ENCODE measurements at places on chromosomes 13 and 19.
A peak's percentile ranks its signal among the peaks of the same experiment; 100 is the strongest.

DNA sequence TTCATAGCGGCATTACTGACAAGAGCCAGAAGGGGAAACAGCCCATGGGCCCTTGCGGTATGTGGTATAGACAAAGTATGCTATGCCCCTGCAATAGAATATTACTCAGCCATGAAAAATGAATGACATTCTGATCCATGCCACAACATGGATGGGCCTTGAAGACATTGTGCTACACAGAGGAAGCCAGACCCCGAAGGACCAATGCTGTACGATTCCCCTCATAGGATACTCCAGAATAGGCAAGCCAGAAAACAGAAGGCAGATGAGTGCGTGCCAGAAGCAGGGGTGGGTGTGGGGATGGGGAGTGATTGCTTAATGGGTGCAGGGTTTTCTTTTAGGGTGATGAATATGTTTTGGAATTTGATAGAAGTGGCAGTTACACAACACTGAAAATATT is 342.0 kb downstream of the TEX29 start:
- no peak for DNase-seq

- no peak for DNase-seq
Observed at GRCh38 chr19:30812099-30812678, 440.0 kb downstream of the ZNF536 start.

DNA sequence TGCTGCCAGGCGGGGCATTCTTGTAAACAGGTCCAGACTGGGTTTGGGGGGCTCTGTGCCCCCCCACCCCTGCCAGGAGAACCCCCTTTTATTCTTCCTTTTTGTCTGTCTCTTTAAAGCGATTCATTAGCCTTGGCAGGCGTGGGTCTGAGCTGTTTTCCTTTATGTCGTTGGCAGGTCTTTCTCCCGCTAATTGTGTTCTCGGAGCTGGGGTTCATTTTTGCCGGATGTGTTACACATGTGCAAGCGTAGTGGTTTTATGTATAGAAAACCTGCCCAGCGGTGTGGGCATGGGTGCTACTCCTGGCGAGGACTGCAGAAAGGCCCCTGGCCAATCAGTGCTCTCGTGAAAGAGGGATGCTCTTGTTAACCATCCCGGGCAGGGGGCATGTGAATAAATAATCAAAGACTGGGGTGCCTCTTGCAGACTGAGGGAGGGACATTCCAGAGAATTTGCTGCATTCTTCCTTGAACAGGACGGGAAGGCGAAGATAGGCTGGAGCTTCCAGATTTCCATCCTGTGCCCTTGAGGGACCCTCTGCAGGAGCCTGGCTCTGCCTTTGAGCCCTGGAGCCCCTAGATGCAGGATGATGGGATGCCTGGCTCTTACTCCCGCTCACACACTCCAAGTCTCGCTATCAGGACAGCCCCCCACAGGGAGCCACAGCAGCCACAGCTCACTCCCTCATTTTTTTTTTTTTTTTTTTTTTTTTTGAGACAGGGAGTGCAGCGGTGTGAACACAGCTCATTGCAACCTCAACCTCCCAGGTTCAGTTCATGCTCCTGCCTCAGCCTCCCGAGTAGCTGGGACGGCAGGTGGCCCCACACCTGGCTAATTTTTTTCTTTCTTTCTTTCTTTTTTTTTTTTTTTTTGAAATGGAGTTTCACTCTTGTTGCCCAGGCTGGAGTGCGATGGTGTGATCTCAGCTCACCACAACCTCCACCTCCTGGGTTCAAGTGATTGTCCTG is 14.1 kb downstream of the CARM1 start:
- DNase-seq: peak; percentile 48

DNA sequence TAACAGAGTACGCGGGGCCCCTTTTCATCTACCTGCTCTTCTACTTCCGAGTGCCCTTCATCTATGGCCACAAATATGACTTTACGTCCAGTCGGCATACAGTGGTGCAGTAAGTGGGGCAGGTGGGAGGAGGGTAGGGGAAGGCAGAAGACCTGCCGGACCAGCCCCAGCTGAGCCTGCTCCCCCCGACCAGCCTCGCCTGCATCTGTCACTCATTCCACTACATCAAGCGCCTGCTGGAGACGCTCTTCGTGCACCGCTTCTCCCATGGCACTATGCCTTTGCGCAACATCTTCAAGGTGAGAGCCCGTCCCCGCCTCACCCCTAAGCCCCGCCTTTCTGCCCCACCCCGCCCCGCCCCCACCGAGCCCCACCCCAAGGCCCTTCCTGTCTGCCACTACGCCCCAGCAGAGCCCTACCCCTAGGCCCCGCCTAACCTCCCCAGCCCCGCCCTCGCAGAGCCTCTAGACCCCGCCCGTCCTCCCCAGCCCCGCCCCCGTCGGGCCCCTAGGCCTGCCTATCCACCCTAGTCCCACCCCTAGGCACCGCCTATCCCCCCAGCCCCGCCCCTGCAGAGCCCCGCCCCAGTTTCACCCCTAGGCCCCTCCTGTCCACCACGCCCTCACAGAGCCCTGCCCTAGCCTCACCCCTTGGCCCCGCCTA is 7.7 kb downstream of the NDUFB7 start:
- DNase-seq: no peak

DNA sequence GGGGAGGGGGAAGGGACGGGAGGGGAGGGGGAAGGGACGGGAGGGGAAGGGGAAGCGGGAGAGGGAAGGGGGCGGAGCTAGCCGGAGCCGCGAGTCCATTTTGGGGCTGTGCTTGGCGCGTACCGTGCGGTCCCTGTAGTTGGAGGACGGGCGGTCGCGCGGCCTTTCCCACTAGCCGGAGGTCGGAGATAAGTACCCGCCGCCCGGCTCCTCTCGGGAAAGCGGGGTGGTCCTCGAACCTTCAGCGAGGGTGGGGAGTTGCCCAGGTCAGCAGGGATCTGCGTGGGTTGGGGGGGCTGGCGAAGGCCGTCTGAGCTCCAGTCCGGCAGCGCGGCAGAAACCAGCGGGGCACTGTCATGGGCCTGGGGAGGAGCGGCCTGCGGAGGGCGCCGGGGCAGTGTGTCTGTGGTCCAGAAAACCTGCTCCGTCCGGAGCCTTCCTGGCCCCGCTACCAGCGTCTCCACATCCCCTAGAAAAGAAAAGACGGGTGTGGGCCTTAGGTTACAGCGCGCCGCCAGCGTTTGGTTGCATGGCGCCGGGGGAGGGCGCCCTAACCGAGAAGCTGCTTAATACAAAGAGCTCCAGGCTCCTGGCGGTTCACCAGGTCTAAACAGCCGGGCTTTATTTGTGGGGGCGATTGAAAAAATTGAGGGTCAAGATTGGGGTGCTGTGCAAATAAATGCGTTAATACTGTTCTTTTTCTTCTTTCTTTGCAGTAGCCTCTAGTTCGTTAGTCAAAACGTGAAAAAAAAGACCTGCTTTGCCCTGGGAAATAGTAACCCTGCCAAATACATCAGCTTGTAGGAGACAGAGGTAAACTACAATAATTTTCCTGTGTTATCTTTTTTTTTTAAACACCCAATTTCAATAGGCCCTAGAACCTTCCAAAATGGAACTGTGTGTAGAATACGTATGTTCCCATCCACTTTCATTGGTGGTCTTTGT is at the start of gene TRIM13:
Gene TRIM13 (plus strand): TSS at position 92 of the 945 bp plus-strand sequence. CDS start 14,899 bp downstream, outside the sequence.
- peak; percentile 92 for DNase-seq

GRCh38 chr13:106530980-106531481 is 4.4 kb downstream of the EFNB2 start:
- DNase-seq: peak; percentile 48

- no peak for DNase-seq
Observed at GRCh38 chr19:14814982-14815652, 19.9 kb downstream of the OR7A5 start.

DNA sequence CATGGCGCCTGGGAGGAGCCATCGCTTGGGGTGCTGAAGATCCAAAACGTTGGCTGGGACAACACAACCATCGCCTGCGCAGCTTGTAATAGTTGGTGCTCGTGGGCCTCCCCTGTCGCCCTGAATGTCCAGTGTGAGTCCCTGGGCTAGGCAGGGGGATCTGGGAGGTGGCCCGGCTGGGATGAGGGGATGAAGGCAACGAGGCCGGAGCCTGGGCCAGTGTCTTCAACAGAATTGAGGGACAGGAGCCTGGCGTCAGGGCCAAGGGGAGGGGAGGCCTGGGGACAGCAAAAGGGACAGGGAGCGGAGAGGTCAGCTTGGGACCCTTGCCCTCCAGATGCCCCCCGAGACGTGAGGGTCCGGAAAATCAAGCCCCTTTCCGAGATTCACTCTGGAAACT is 6.7 kb upstream of the FFAR1 start:
- DNase-seq: no peak

GRCh38 chr13:19957320-19958154 is 990 bp upstream of the ZMYM2 start:
- peak; percentile 85 for DNase-seq

DNA sequence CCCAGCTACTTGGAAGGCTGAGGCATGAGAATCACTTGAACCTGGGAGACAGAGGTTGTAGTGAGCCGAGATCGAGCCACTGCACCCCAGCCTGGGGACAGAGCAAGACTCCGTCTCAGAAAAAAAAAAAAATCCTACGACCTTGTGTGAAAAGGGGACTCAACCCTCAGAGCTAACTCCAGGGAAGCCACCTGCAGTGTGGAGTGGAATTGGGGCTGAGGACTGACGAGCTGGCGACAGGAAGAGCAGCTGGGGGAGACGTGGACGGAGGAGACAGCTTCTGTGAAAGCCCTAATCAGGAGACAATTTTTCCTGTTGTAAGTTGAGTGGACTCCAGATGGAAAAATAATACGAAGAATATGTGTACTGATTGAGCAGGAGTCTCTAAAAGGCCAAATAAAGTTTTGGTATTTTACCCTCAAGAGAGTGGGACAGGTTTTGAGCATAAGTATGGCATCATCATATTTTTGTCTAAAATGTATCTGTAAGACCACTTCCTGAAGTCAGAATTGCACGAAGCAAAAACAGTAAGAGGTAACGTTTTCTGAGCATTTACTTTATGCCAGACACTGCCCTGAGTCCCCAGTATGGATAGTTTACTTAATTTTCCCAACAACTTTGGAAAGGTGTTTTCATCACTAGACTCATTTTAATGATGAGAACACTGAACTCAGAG is 12.0 kb upstream of the LAIR1 start:
- DNase-seq: no peak

GRCh38 chr13:51844862-51845573 is at the start of gene TMEM272:
Gene TMEM272 (minus strand): TSS chr13:51845177. CDS start chr13:51838530, 6,647 bp downstream.
- DNase-seq: peak; percentile 60

GRCh38 chr13:84433024-84433423 is 550.8 kb upstream of the SLITRK1 start:
- no peak for DNase-seq

DNA sequence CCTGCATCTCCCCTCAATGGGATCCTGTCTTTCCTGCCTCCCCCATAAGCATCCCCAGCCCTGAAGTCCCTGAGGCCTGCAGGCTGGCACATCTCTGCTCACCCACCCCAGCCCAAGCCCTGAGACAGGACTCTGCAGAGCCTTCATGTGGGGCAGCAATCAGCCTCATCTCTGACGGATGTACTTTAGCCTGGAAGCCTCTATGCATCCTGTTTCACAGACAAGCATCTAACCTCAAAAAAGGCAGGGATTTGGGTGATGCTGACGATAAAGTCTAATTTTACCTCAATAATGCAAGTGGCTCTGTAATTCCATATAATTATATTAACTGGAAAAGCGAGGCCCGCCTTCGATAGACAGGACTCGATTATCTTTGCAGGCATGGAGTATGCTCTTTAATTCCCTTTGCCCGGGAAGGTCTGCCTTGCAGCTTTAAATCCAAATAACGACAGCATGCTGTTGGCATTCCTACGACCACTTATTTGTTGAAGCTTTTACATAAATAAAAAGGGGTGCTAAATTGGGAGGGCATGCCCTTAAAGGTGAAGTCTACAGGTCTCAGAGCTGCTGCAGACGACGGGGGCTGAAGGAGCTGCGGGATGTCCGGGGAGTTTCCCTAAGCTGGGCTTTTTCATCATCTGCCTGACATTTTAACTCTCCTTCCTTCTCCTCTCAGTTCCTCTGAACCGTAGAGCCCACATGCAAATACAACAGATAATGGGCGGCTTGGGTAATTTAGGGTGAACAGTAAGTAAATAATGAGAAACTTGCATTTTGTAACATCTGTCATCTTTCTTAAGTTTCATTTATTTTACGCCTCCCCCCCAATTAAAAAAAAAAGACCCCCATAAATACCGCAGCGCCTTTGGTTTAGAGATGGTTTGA is 211.5 kb downstream of the URI1 start:
- DNase-seq: no peak

DNA sequence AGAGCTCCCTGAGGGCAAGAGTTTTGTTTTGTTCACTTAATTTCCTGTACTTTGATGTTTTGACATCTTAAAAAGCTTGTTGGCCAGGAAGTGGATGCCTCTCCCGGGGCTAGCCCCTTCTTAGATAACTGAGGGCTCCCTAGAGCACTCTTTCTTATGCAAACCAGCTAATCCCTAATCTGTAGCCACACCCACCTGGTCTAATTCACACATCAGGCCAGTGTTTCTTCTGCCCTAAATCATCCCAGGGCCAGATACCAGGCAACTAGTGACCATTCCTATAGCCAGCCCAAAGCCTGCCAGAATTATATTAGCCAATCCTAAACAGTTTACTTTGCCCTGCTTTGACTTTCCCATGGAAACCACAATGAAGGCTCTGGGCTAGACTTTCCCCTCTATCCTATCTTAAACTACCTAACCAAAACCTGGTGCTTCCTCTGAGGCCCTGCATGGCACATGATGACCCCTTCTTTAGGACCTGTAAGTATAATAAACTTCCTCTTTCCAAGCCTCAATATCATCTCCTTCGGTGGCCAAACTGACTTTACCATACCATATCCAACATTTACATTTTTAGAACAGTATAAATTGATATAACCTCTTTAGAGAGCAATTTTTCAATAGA is 24.8 kb downstream of the WBP4 start:
- DNase-seq: no peak

GRCh38 chr13:43057653-43058317 is 34.4 kb downstream of the DNAJC15 start:
- DNase-seq: peak; percentile 46

DNA sequence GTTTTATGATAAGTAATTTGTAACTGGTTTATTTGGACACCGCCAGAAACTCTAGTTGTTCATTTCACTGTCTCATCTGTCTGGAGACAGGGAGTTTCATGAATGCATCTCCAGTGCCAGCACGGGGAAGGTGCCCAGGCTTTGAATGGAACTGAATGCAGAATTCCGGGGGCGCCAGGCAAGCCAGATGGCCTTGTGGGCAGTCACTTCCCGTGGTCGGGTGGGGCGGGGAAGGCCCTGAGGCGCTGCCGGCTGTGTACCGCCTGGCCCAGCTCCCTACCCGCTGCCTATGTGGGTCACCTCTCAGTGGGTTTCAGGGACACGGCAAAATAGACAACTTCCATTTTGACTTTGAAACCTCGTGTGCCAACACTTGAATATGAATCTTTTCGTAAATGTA is 28.8 kb upstream of the MCF2L start:
- DNase-seq: no peak

- DNase-seq: no peak
Observed at GRCh38 chr19:1467490-1468273, 11.3 kb downstream of the C19orf25 start.

DNA sequence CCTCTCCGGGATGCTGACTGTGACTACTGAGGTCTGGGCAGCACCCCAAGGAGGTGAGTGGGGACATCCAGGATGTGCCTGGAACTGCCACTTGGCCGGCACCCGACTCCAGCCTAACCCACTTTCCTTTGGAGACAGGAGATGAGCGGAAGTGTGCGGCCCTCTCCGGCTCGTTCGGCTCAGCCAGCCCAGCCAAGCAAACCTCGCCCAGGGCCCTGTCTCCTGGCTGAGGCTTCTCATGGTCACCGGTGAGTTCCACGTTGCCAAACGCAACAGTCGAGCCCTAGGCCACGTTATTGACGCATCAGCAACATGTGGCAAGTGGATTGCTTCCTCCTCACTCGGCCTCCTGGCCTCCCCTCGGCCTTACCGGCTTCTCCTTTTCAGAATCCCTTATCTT is 5.5 kb downstream of the SLC7A10 start:
- no peak for DNase-seq
